ENCODE measurements at places on chromosomes 7 and 10.

DNA sequence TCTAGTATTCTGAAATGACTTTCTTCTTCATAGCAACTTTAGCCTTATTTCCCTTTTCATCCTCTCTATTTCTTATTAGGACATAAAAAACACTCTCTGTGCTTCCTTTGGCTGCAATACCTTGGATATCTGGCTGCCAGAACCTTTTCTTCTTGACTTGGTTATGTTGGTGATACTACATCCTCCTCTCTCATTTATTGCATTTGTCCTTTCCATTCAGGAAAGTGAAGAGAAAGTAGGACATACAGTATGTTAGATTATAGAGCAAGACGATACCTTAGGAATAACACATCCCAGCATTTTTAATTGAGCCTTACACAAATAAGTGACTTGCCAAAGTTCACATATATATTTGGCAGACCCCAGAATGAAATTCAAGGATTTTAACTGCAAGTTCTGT lies 210.1 kb upstream of the PPP1R3A start:
- DNase-seq: no peak

DNA sequence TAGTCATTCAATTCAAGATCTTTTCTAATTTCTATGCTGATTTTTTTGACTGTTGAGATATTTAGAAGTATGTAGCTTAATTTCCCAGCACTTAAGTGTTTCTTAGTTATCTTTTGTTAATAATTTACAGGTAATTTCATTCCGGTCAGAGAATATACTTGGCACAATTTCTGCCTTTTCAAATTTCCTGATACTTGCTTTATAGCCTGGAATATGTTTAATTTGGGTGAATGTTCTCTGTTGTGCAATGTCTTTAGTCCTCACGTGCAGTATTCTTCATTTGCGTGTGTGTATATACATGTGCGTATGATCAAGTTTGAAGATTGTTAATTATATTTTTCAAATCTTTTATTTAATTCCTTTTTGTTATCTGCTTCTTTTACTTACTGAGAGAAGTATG lies 989.3 kb downstream of the LRMDA start:
- DNase-seq: no peak

DNA sequence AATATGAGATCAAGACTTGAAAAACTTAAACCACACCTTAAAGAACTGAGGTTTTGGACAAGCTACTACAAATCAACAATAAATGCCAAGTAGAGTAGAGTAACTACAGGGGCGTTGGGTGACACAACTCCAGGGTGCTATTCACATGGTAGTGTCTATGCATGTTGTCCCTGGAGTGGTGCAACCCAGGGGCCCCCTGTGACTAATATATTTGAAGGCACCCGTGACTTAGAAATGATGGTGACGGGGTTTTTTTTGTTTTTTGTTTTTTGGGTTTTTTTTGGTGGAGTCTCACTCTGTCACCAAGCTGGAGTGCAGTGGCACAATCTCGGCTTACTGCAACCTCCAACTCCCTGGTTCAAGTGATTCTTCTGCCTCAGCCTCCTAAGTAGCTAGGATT lies 106.9 kb downstream of the FAM107B start:
- DNase-seq: no peak

- DNase-seq: no peak
Observed at GRCh38 chr7:117458977-117459583, 20.7 kb upstream of the CFTR start.

GRCh38 chr10:104119996-104120395 lies 2.0 kb upstream of the SFR1 start:
- no peak for DNase-seq

- no peak for DNase-seq
Observed at GRCh38 chr10:80464557-80465450, 10.7 kb downstream of the TSPAN14 start.

- DNase-seq: no peak
Observed at GRCh38 chr7:127683776-127684681, 32.0 kb downstream of the SND1 start.

DNA sequence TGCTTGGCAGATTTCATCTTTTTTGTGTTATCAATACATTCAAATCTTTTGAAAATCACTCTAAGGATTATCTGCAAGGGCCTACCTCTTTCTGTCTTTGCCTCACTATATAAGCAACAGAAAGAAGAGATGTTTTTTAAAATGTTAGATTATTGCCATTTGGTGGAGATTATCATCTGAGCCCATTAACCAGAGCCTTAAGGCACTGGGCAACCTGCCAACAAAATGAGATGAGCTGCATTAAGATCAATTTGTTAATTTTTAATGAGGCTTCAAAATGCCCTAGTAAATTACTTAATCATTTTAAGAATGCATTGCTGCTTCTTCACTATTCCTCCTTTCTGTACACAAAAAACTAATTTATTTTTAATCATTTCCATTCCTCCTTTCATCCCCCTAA lies 314.1 kb downstream of the SNX13 start:
- no peak for DNase-seq

GRCh38 chr7:2777898-2778535 lies 66.1 kb downstream of the GNA12 start:
- no peak for DNase-seq
